Amniotic stem cell (primary cell): ENCODE measurements at places on chromosomes 7 and 10.

DNA sequence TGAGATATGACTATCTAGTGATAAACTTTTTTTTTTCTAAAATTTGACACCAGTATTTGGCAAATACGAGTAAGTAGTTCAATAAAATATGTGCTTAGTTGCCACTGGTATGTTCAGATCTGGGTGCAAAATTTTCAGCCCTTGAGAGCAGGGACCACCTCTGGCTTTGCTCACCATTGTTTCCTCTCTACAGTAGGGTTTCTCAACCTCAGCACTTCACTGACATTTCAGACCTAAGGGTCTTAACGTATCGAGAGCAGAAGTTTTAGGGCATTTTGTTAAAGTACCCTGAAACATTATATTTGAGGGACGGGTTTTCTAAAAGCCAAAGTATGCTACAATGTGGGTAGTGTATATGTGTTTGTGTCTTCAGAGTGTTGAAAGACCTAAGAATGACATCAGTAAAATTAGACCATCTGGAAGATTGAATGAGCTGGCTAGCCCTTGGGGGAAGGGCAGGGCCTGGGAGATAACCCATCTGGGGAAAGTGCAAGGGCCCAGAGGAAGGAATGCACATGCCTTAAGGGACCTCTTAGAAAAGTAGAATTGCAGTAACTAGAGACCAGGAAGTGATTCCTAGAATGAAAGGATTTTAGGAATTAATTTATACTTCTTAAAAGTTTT lies 11.8 kb downstream of the BZW2 start:
- DNase-seq, result no peak

- DNase-seq, result no peak
These were observed 681 bp upstream of the SPOCK2 start for GRCh38 chr10:72088889-72089575.

DNA sequence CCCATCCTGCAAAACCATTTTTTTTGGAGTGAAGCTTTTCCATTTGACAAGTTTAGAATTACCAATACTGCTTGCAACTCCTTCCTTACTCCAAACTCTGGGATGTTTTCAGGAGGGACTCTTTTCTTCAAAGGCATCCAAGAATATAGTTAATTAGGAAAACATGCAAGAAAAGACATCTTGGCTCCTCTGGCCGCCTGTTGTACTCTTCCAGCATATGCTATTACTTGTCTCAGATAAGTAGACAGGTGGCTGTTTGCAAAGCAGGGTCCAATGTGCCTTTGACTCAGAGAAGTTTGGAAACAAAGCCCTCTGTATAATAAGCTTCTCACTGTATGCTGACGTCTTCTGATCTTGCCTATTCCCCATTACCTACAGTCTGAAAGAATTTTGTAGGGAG lies 746.5 kb downstream of the AUTS2 start:
- no peak for DNase-seq

DNA sequence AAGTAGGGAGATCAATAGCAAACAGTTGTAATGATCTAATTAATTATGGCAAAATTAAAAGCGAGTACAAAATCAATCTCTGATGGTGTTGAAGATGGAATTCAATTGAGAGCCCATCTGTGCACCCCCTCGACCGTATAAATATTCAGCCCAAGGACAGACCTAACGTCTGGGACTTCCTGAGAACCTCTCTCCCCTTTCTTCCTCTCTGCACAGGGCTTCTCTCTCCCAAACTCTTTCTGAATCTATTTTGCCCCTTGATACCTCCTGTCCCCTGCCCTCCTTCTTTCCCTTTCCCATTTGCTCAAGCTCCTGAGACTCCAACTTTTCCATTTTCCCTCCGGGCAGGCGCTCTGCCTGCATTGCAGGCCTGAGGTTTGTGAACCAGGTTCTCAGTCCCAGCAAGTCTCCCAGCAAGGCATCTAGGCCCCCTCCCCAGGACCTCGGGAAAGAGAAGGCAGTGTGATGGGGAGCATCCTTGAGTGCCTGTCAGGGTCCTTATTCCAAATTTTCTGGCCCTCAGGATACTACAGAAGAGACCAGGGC lies 8.5 kb upstream of the PAX2 start:
- no peak for DNase-seq

DNA sequence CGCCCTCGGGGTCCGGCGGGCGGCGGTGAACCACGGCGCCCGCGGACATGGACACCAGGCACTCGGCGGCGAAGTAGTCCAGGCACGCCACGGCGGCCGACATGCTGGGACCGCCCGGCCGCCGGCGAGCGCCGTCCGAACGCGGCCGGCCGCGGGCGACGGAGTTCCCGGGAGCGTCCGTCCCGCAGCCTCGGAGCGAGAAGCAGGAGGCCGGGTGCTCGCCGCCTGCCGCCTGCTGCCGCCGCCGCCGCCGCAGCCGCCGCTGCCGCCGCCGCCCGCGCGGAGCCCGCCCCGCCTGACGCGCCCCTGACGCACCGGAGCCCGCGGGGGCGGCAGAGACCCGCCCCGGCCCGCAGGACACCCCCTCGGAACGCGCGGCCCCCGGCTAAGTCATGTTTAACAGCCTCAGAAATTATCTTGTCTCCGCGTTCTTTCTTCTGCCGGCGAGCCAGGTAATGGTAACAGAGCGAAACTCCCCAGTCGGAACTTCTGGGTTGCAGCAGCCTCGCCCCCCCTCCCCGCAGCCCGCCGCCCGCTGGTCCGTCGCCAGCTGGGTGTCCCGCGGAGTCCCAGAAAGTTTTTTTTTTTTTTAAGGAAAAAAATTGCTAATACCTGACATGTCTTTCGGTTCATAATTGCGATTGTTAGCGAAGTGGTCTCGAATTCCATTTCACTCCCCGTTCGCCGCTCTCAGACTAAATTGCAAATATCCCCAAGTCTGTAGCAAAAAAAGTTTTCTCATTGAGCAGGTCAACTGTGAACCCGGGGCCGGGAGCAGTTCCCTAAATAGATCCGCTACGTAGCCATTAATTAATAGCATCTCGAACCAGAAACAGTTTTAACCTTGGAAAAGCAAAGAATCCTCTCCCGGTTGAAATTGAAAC lies at the start of gene KLF14:
Gene KLF14 (minus strand): TSS at position 277 of the 884 bp plus-strand sequence. CDS start 174 bp downstream, at position 103.
- DNase-seq, result no peak

DNA sequence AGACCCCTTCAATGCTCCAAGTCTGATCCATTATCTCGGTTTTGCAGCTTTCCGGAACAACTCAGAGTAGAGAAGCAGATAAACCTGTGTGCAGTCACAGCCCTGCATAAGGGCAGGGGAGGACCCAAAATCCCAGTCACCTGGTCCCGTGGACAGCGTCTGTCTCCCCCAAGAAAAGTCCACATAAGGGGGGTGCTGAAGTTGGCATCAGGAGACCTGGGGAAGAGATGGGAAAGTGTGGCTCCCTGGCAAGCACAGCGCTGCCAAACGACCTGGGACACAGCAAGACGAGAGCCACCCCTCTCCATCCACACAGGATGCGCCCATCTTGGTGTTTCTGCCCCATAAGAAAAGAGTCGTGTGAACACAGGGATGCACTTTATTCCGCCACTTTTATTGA lies 27.9 kb downstream of the ASB13 start:
- DNase-seq, result no peak

GRCh38 chr10:118983263-118983662 lies 46.3 kb upstream of the NANOS1 start:
- DNase-seq, result no peak

GRCh38 chr10:51000164-51000563 lies 74.1 kb upstream of the PRKG1 start:
- no peak for DNase-seq

- no peak for DNase-seq
These were observed 1.8 kb downstream of the SNCG start for GRCh38 chr10:86960003-86960862.
